Suppressor macrophage (primary cell): ENCODE measurements at places on chromosomes 2 and 18.

GRCh38 chr2:123971564-123972318 is 53.3 kb upstream of the CNTNAP5 start:
- DNase-seq, result no peak

- DNase-seq, result no peak
Measured at GRCh38 chr2:238284802-238285515, 3.5 kb downstream of the PER2 start.

- no peak for DNase-seq
Measured at GRCh38 chr2:3316456-3317276, 61.0 kb downstream of the EIPR1 start.

- no peak for DNase-seq
Measured at GRCh38 chr2:71905205-71905604, 242.5 kb downstream of the CYP26B1 start.

DNA sequence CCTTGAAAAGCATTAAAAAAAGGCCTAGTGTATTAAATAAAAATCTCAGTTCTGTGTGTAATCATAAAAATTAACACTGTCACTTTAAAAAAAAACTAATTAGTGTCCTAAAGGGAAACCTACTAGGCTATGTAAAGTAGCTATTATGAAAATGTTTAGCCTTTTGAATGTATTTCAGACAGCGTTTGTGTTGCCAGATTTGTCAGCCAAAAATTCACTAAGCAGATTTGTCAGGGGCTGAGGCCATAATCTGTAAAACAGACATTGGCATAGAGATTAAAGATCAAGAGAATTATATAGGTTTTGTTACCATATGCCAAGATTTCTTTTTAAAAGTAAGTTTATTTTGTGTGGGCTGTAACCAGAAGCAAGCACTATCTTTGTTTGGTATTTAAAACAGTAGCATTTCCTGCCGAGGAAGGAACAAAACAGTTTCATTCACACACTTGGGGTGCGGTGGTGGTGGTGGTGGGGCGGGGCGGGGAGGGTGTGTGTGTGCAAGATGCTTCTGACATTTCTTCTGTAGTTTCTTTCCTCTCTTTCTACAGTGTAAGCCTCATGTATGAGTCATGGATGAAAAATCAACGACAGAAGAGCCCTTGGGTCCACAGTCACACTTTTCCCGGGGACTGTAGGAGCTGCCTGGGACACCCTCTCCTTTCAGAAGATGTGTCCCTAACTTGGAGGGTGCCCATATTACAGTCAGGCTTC is 328.5 kb upstream of the FANCL start:
- no peak for DNase-seq

GRCh38 chr2:238114851-238115660 is 14.9 kb downstream of the ESPNL start:
- no peak for DNase-seq

DNA sequence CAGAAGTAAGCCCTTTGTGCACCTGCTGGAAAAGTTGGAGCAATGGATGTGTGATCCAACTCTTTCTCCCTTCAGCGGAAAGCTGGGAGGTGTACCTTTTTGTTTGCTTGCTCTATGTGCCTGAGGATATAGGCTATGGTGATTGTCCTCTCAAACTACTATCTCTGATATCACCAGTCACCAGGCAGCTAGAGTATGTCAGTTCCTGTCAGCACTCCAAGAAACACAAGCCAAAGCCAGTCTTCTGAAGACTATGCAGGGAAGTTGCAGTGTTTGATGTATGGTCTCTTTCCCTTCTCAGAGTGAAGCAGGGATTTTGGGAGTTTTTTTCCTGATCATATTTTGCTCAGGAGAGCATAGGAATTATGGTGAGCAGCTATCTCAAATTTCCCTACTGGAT is 146.4 kb downstream of the PTH2R start:
- DNase-seq, result no peak

GRCh38 chr2:127220102-127220767 is at the start of gene CYP27C1:
CYP27C1 (minus strand) TSS chr2:127220299; CDS start chr2:127220270, 29 bp downstream.
- DNase-seq, result no peak

DNA sequence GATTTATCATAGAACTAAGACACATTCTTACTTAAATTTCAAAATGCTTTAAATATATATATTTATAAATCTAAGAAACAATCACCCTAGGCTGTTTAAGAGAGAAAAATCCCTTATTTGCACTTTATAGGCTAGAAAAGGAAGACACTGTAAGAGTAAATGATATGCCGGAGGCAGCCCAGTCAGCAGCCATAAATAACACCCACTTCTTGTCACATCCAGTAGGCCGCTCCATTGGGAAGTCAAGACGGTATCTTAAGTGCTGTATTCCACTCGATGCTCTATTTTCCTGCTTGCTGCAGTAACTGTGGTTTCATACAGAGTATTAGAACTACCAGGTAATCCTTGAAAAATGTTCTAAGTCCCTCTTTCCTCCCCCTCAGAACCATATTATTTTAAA is 57.9 kb downstream of the ABCA12 start:
- no peak for DNase-seq

DNA sequence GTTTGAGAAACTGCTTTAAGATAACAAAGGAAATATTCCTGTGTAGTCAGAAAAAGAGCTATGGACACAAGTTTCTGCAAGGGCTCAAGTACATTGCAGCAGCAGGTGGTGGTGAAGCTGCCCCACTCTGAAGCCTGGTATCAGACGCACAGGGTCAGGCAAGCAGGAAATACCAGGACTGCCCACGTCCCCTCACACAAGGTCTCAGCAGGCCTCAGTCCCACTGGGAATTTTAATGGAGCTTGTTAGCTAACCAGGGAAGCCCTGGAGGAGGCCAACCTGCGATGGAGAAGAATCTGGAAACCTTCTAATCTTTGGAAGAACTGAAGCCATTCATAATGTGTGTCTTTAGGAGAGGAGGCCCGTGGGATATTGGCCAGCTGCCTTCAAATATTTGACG is 168.3 kb downstream of the UXS1 start:
- no peak for DNase-seq

GRCh38 chr18:48002933-48003365 is 72.5 kb upstream of the SMAD2 start:
- no peak for DNase-seq

- no peak for DNase-seq
Measured at GRCh38 chr2:201353116-201353515, 4.0 kb downstream of the FLACC1 start.

GRCh38 chr2:154402213-154402612 is 296.3 kb upstream of the KCNJ3 start:
- peak; percentile 27 for DNase-seq

GRCh38 chr18:21743166-21743832 is 2.7 kb downstream of the MIB1 start:
- DNase-seq, result no peak

- DNase-seq, result no peak
Measured at GRCh38 chr2:216287251-216287650, 85.0 kb downstream of the MARCHF4 start.

GRCh38 chr2:205267323-205267722 is 415.0 kb upstream of the NRP2 start:
- no peak for DNase-seq

DNA sequence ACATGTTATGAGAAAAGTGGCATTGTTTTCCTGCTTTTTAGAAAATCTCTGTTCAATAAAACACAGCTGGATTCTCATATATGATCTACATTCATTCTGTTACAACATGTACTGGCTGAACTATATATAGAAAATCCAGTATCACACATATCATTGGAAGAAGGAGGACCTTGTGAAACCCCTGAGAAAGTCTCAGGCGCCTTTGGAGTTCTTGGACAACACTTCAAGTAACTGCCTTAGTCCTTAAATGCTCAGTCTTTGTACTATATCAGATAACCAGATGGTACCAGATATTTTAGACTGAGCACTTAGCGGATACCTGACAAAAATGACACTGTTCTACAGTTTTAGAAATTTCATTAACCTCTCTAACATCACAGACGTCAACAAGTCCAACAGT is 72.2 kb downstream of the ACVR1 start:
- no peak for DNase-seq

GRCh38 chr18:6732952-6733351 is 3.4 kb downstream of the ARHGAP28 start:
- no peak for DNase-seq

- DNase-seq, result no peak
Measured at GRCh38 chr2:219680958-219681693, 53.7 kb downstream of the SLC4A3 start.

DNA sequence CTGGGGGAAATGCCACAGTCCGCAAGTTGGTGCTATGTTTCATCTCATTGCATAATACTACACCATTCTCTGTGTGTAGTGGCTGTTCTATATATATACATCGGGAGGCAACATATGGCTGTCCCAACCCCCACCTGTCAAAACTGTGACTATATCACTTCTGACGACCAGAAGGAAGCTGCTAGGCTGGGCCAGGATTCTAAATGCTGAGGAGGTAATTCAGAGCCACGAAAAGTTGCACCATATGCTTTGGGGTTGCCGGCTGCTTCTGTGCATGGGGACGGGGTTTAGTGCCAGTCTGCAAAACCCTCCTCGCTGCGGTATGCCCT is 117.3 kb downstream of the MSH2 start:
- DNase-seq, result peak; percentile 39

- DNase-seq, result no peak
Measured at GRCh38 chr2:116718451-116718850, 1096.0 kb upstream of the DDX18 start.

GRCh38 chr18:58871514-58872420 is 7.1 kb downstream of the ZNF532 start:
- DNase-seq, result no peak

GRCh38 chr2:158043181-158043948 is 58.3 kb upstream of the UPP2 start:
- no peak for DNase-seq

GRCh38 chr2:57376985-57377384 is 669.6 kb upstream of the VRK2 start:
- DNase-seq, result peak; percentile 68

- peak; percentile 44 for DNase-seq
Measured at GRCh38 chr2:218086478-218086877, 17.4 kb downstream of the RUFY4 start.

GRCh38 chr2:230234845-230235244 is 9.3 kb downstream of the SP140 start:
- DNase-seq, result no peak

- DNase-seq, result no peak
Measured at GRCh38 chr2:38448692-38449410, 71.8 kb upstream of the ATL2 start.

DNA sequence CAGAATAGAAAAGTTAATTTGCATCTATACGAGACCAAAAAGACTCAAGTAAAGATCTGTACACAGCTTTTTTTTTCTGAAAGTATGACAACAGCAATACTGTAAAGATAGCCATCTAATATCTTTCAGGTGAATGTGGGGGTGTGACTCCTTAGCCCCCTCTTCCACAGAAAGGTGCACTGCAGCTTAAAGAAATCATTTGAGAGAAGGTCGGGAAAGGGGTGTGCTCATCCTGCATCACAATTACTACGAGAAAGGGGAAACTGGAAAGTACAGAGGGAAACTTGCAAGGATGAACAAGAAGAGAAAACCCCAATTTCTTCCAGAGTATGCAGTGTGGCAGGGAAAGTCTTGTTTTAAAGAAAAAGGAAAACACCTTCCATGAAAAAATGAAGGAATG is 255.6 kb downstream of the CCDC178 start:
- DNase-seq, result no peak

- peak; percentile 69 for DNase-seq
Measured at GRCh38 chr18:11149441-11150270, at the start of gene PIEZO2. PIEZO2 (minus strand) TSS chr18:11149569; CDS start chr18:11148588, 981 bp downstream.

DNA sequence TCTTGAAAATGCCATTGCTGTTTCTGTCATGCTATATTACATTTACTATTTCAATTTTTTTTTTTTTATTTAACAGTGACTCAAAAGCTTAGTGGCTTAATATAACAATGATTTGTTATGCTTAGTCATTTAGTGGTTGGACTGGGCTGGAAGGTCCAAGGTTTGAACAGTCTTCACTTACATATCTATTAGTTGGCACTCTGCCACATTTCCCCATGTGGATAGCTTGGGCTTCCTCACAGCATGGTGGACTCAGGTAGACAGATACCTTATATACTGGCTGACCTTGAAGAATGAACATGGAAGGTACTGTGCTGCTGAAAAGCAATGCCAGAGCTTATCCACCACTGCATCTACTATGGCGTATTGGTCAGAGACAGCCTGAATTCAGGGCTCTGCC is 909.5 kb upstream of the SOX11 start:
- no peak for DNase-seq

DNA sequence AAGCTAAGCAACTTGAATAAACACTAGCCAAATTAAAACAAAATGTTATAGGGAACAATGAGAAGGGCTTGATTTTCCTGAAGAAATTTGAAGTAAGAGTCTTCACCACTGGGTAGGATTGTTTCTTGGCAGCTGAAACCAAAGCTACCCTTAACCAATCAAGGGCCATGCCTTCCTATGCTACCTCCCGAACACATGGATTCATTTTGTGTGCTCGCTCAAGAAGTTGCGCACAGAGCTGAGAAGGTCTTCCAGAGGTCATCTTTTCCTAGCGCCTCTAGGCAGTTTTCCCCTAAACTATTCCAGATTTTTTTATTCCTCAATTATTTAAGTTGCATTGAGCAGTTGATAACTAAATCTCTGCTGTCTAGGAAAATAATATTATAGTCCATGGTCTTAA is 264.6 kb downstream of the RBM43 start:
- no peak for DNase-seq

- peak; percentile 5 for DNase-seq
Measured at GRCh38 chr2:132374961-132375360, 41.6 kb upstream of the GPR39 start.

GRCh38 chr2:173860082-173860481 is 105.1 kb downstream of the SP3 start:
- DNase-seq, result peak; percentile 71

DNA sequence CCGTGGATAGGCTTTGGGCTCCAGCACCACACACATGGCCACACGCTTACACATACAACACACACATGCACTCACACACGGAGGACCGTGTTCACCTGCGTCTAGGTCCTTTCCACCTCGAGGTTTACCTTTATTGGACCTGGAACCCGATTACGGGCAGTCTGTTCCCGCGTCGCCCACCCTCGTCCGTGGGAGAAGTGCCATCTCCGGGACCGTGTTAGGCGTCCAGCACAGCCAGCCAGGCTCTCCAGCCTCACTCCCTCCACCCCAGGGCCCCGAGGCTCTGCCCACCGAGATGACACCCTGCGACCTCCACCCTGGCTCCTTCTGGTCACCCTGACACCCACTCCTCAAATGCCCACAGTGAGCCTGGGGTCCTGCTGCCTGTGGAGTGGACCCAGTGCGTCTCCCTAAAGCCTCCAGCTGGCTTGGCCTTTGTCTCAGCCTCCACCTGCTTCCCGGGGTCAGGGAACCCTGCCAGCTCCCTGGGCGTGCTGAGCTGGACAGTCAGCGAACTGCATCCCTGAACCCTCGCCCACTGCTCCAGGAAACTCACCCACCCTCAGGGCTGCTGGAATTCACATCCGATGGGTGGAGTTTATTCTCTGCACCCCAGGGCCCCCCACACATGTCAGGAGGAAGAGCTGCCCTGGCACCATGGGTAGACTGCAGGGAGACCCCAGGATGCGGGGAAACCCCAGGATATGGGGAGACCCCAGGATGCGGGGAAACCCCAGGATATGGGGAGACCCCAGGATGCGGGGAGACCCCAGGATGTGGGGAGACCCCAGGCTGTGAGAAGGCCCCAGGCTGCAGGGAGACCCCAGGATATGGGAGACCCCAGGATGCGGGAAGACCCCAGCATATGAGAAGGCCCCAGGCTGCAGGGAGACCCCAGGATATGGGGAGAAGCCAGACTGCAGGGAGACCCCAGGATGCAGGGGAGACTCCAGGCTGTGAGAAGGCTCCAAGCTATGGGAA is 33.0 kb downstream of the ADI1 start:
- no peak for DNase-seq
